ENCODE measurements at places on chromosomes 5 and 9.

GRCh38 chr9:110337727-110338126 lies at the start of gene TXNDC8:
TSS of gene TXNDC8 (minus strand) at chr9:110337863.
- no peak for DNase-seq

DNA sequence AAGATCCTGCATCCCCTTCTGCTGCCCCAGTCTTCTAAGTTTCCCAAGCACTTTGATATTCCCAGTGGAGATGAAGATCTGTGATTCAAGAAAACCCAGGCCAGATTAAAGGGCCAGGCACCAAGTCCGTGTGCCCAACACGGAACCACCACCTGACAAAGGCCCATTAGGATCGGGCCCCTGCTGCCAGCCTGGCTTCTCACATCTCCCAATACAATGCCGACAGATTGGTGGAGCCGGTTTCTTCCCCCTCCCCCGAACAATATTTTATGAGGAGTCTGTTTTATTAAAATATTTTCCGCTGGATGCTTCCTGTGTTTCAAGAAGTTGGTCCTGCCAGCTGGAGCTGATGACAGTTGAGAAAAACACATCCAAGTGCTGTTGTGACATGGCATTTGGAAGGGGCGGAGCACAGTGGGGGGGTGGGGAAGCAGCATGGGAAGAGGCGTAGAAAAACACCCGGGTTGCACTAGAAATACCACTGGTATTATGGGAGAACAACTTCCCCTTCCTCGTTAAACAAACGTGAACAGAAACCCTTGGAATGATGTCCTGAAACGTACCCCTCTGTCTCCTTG lies 45.0 kb downstream of the CRB2 start:
- DNase-seq, result no peak

GRCh38 chr9:88697764-88698432 lies 162.9 kb downstream of the NXNL2 start:
- no peak for DNase-seq

- no peak for DNase-seq
Observed at GRCh38 chr9:21685502-21685901, 116.9 kb upstream of the MTAP start.

- no peak for DNase-seq
Observed at GRCh38 chr9:133112663-133113026, 8.4 kb downstream of the RALGDS start.

GRCh38 chr9:137452761-137453642 lies 6.1 kb downstream of the NSMF start:
- no peak for DNase-seq

Measured in NCI-H774 (cell line).